ENCODE measurements at places on chromosomes 12 and 14.

- no peak for DNase-seq
Observed at GRCh38 chr12:56978397-56979138, 21.2 kb upstream of the RDH16 start.

- DNase-seq: no peak
Observed at GRCh38 chr12:89899651-89900050, 191.0 kb upstream of the ATP2B1 start.

- DNase-seq: no peak
Observed at GRCh38 chr12:85558684-85559083, 277.5 kb downstream of the RASSF9 start.

GRCh38 chr14:100524233-100524932 lies 62.8 kb downstream of the BEGAIN start:
- no peak for DNase-seq

DNA sequence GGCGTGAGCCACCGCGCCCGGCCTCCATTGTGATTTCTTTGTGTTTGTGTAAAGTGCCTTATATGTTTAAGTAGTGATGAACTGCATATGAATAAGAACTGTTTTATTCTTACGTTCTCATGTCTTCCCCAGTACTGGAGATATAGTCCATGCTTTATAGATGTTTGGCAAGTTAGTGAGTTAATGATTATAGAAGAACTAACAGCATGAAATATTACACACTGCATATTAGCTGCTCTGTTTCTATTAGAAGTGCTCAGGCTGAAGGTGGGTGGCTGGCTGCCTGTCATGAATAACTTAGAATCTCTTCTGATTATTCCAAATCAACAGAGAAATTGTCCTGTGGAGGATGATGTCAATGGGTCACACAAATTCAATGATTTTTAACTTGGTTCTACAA lies 709.4 kb downstream of the GALC start:
- no peak for DNase-seq

DNA sequence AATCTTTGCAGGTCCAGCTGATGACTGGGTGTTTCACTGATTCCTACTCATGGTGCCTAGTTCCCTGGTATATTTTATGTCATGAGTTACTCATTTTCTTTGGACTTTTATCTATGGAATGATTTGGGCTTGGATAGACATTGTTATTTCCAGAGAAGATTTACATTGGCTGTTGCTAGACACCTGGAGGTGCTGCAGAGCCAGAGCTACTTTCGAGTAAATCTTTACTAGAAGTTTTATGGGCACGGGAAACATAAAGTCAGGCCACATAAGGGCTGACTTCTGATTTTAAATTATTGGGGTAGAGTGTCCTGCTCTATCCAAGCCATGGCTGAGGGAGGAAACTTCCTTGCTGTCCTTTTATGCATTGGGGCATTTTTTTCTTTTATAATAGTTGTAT lies 175.9 kb upstream of the ABCD2 start:
- DNase-seq: no peak
